Hypothalamus (tissue), 51 donors: ENCODE measurements at places on chromosomes 7 and 10.

DNA sequence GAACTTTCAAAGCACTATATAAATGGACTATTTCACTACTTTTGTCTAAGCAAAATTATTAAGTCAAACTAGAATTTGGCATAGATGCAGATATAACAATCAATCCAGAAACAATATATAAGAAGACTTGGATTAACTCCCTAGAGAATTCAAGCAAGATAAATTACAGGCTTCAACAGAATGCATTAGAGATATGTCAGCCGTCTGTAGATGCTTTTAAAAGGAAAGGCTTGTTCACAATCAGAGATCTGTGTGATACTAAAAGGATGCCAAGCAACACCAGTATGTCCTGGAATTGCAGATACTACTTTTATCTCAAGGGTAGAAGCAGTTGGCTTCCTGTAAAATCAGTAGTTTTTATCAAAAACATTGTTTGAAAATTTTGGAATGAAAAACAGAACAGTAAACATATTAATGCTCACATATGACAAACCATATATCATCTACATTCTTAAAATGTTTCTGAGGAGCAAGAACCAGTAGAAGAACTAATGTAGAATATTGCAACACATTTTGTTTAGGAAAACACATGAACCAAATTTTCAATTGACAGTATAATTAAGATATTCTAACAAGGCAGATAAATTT is 947.9 kb upstream of the LRRN3 start:
- DNase-seq: no peak

GRCh38 chr10:17831896-17832295 is 22.7 kb downstream of the MRC1 start:
- DNase-seq: no peak

GRCh38 chr10:86226781-86227201 is 139.8 kb downstream of the GRID1 start:
- no peak for DNase-seq

- no peak for DNase-seq
Observed at GRCh38 chr7:130332259-130333053, 12.2 kb upstream of the CPA5 start.

DNA sequence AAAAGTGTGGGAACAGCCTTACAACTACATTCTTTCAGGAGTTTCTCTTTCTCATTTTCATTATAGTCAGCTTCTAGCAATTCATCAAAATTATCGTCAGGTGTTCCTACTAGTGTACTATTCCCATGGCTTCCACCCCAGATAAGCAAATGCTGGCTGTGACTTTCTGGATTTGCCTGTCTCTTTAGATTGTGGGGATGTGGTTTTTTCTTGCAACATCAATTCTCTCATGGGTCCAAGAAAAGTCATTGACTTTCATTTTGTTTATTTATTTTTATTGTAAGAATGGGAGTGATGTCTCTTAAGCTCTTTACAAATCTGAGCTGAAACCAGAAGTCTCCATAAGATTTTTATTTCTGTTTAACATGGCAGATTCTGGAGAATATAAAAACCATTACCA is 349.7 kb upstream of the SEMA3C start:
- DNase-seq: no peak

- DNase-seq: no peak
Observed at GRCh38 chr7:1144269-1144771, 15.7 kb downstream of the ZFAND2A start.

DNA sequence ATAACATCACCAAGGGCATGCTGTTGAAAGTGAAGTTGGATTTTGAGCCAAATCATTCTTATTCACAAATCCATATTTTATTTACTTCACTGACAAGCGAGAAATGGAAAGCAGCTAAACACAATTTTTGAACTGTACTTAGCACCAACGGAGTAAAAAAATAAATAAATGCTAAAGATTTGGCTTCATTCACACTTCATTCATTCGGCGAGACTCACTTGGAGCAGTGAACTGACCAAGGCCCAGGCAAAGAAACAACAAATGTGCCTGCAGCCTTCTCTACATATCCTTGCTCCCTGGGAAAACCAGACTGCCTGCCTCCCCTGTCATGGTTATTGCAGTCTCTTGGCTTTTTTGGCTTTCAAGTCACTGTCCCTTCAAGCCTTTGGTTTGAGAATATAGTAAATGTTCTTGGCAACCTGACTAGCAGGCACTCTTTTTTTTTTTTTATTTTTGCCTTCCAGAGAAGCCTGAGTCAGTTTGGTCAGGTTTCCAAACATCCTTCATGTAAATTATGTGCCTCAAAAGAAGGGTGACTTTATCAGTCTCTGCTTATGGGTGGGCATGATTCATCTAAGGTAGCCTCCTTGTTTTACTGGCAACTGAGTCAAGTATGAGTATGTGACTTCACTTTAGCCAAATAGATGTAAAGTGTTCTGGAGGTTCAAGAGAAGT is 177.6 kb upstream of the MEOX2 start:
- no peak for DNase-seq

- DNase-seq: no peak
Observed at GRCh38 chr10:63901228-63901627, 380.0 kb downstream of the REEP3 start.

- no peak for DNase-seq
Observed at GRCh38 chr7:92621561-92622023, 31.4 kb upstream of the FAM133B start.

GRCh38 chr10:31932838-31933237 is 4.2 kb upstream of the ARHGAP12 start:
- DNase-seq: no peak

DNA sequence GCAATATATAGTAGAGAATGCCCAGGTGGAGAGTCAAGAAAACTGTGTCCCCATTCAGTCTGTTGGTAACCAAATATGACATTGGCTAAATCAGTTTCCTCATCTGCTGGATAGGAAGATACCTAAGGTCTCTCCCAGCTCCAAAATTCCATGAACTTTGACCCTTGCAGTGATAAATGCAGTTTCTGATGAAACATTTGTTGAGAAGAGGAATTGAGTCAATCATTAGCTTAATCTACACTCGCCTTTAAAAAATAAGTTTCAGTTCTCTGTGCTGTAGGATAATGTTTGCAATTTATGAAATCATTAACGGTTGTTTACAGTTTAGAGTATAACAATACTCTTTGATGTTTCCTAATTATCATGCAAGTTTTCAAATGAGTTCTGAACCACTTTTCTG is 38.0 kb upstream of the SLC25A13 start:
- DNase-seq: no peak

DNA sequence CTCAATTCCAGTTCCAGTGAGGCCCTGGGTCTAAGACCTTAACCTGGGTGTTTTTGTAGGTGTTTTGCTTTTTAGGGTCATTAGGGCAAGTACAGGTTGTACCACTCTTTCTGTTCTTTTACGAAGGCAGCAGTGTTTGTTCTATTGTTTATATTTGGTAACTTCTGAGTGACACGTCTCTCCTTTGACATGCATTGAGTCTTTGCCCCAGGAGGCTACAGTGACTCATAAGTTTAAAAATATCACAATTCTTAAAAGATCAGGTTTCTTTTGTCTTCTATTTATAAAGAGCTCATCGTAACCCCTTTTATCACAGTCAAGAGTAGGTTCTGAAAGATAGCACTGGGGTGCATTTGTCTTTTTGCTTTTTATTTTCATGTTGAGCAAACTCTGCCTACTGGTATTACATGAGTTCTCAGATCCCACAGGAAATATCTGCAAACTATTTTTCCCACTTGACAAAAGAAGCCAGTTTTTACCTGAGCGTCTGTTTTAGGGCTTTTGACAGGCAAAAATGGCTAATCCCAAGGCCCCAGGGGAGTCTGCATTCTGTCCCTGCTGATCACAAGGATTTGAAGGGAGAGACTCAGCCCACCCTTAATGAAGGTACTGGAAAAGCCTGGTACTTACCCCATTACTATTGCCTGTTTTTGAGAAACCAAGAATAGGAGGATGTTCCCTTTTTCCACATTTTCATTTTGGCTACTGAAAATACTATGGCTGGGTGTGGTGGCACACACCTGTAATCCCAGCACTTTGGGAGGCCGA is 7.9 kb downstream of the NUDT13 start:
- DNase-seq: no peak

DNA sequence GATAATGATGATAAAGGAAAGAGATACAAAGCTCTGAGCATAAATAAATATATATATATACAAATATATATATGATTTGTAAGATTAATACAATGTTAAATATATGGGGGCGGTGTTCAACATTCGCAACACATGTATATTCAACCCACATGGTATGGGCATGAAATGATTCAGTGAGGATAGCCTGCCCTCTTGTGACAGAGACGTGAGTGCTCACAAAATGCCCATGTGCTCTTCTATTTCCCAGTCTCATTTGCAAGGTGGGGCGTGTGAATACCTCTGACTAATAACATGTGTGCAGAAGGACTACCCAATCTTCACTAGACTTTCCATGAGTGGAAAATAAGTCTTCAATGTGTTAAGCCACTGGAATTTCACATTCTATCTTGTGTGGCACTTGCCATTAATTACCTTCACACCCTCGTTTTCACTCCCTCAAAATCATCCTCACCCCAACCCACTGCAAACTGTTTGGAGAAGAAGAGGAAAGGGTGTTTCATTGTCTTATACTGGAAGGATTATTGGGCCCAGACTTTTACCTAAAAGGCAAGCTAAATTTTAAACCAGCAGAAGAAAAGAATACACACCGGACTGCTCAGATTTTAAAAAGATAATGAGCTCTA is 26.9 kb downstream of the ASAH2 start:
- DNase-seq: no peak

GRCh38 chr10:120950051-120950561 is 98.9 kb downstream of the WDR11 start:
- DNase-seq: no peak

GRCh38 chr10:91307489-91307888 is 87.0 kb downstream of the PCGF5 start:
- no peak for DNase-seq

GRCh38 chr10:121886997-121887622 is 40.7 kb downstream of the ATE1 start:
- DNase-seq: peak; percentile 40

- DNase-seq: no peak
Observed at GRCh38 chr10:52106899-52107298, 207.2 kb upstream of the DKK1 start.

GRCh38 chr7:42611289-42611928 is 300.5 kb downstream of the C7orf25 start:
- DNase-seq: no peak

GRCh38 chr7:90579181-90579688 is 16.9 kb upstream of the CDK14 start:
- DNase-seq: no peak

DNA sequence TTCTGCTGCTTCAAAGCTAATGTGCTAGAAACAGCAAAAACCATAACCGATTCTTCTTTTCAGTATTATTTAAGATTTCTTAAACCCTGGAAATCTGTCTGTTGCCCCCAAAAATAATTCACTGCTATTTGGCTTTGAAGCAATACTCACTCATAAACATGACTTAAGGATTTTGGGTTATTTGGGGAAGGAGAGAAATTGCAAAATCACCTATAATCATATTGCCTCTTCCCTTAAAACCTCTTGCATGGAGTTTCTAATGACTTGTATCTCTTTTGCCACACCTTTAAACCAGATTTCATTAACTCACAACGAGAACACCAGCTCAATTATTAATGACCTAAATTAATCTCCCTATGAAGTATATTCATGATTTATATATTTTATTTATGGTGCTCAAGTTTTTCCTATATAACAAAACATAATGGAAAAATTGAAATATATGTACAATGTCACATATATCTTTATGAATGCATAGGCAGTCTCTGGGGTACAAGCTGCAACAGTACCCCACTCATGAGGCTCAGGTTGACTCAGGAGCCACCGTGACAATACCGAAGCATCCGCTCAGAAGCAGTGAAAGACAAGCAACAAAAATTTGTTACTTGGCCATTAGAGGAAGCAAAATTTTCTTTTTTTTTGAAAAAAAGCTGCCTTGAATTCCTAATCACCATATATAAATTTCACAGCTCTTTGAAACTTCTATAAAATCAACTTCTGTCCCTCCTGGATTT is 3.0 kb downstream of the NAMPT start:
- no peak for DNase-seq

- DNase-seq: no peak
Observed at GRCh38 chr10:63375458-63375857, 90.3 kb downstream of the JMJD1C start.

DNA sequence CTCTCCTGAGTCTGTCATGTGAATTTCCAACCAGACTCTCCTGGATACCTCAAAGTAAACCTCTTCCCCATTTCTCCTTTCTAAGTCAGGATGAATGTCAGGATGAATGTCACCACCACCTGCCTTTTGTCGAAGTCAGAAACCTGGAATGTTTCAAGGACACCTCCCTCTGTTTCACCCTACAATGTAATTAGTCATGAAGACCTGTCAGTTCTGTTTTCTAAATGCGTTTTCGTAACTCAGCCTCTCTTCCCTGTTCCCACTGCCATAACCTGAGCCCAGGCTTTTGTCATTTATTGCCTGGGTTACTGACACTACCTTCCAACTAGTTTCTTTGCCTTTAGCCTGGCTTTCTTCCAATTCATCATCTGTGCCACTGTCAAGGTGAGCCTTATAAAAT is 5.5 kb upstream of the STN1 start:
- DNase-seq: no peak

GRCh38 chr10:121695731-121696464 is 97.7 kb upstream of the FGFR2 start:
- DNase-seq: no peak

GRCh38 chr7:116395141-116395791 is 104.3 kb upstream of the CAV2 start:
- no peak for DNase-seq

- DNase-seq: no peak
Observed at GRCh38 chr10:124551755-124552154, 90.1 kb downstream of the LHPP start.
